ENCODE measurements at places on chromosomes 2 and 18.

DNA sequence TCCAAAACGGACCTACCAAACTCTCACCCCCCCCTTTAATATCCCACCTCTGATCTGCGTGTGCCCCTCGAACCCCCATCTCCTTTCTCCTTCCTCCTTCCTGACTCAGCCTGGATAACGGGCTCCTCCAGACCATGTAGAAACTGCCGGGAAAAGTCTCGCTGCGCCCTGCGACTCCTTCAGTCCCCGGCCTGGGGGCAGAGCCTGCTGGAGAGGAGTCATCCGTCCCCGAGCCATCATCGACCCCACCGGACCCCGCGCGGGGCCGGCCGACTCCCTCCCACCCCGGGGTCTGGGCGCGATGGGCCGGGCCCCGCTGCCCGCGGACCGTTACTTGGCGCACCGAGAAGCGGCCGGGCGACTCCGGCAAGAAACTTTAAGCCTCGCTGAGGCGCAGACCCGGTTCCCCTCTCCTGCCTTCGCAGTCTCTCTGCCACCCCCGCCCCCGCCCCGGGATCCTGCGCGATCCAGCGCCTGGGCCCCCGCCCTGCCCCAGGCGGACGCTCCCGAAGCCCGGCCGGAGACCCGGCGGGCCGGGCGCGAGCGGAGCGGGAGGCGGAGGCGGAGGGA is 3.4 kb downstream of the ZEB2 start:
- DNase-seq = no peak

GRCh38 chr2:171791361-171791760 is 102.7 kb downstream of the SLC25A12 start:
- DNase-seq = no peak

- peak; percentile 46 for DNase-seq
Measured at GRCh38 chr2:156476850-156477206, 40.6 kb downstream of the GPD2 start.

DNA sequence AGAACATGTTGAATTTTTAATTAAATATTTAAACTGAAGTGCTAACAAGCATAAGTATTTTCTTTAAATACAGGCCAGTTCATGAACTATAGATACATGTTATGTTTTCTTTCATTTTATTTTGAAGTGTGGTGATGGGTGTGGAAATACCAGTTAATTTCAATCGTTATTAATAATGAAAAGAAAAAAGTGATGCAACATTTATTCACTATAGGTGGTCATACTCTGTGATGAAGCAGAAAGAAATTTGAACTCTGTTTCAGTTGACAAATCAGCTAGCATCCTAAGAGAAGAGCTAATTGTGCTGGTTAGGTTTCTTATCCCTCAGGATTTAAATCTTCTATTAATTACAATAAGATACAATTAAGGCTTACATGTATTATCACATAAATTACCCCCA is 795.1 kb upstream of the DDX18 start:
- DNase-seq = no peak

- DNase-seq = no peak
Measured at GRCh38 chr18:36578871-36579710, 249.7 kb downstream of the TPGS2 start.

DNA sequence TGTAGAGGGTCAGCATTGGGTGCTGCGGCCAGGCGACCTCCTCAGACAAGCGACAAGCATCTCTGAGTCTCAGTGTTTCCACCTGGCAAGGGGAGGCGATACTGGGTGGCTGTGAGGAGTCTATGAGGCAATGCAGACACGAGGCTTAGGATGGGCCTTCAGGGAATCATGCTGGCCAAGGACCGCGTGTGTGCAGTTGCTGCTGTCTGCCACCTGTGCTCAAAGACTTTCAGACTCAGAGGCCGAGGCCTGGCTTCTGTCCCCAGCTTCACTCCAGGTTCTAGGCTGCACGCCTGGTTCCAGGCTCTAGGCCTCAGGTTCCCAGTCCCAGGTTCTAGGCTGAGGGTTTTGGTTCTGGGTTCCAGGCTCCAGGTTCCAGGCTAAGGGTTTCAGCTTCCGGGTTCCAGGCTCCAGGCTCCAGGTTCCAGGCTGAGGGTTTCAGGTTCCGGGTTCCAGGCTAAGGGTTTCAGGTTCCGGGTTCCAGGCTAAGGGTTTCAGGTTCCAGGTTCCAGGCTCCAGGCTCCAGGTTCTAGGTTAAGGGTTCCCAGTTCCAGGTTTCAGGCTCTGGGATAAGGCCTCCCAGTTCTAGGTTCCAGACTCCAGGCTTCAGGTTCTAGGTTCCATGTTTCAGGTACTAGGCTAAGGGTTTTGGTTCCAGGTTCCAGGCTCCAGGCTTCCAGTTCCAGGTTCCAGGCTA is 14.8 kb downstream of the LRRFIP1 start:
- DNase-seq = no peak

DNA sequence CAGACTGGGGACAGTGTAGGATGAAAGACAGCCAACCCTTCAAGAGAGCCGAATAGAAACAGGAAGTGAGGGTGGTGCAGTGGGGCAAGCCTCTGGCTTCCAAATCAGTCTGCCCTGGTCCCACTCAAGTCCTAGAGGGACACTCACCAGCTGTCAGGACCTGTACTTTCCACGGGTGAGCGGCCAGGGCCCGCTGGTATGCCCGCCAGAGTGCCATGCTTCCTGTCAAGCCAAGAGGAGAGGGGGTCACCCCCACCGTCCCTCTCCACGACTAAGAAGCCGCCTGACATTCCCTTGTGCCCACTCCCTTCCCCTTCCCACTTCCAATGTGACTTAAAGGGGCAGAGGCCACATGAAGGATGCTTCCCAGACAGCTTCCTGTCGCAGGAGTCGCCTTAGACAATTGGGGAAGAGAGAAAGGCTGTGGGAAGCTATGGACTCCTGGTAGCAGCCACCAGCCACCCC is 564 bp downstream of the MPV17 start:
- no peak for DNase-seq

GRCh38 chr2:141497272-141497671 is 633.5 kb downstream of the LRP1B start:
- no peak for DNase-seq

- no peak for DNase-seq
Measured at GRCh38 chr2:120661551-120661950, 74.1 kb upstream of the GLI2 start.

GRCh38 chr2:16487686-16488085 is 177.9 kb downstream of the CYRIA start:
- no peak for DNase-seq

GRCh38 chr2:10762651-10763460 is 41.4 kb downstream of the ATP6V1C2 start:
- DNase-seq = no peak

DNA sequence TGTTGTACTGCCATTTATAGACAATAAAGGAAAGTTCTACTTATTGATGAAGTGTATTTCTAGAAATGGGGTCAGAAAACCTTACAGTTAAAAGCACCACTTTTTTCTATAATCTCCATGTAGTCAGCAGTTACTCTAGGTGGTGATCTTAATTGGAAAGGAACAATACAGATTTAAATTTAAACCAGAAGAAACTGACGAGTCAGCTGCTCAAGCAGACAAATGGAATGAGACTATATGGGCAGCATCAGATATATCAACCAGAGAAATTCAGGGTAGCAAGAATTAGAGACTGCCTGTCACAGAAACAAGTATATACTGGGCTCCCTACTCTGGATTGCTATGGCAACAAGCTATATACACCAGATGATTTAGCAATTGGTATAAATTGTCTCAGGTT is 99.6 kb upstream of the SCG2 start:
- DNase-seq = no peak

DNA sequence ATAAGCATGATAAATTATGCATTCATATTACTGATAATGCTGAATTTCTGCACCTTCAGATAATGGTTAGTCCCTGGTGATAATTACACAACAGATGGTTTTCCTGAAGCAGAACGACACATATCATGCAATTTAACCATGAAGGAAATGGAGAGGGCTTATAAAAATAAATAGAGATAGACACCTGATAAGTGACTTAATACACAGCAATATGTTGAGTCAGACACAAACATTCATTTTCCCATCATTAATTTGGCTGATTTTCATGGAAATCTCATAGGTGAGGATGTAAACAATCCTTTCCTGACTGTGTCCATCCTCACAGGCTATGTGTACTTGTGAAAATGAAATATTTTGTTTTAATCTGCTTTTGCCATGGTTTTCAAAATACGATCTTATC is 36.9 kb upstream of the DSEL start:
- no peak for DNase-seq

- DNase-seq = no peak
Measured at GRCh38 chr18:10308154-10308553, 146.3 kb upstream of the APCDD1 start.

Measured in foreskin keratinocyte (primary cell).